D721Med (cell line): ENCODE measurements at places on chromosomes 11 and 22.

- no peak for DNase-seq
These were observed 272.3 kb downstream of the CTTN start for GRCh38 chr11:70670676-70671034.

DNA sequence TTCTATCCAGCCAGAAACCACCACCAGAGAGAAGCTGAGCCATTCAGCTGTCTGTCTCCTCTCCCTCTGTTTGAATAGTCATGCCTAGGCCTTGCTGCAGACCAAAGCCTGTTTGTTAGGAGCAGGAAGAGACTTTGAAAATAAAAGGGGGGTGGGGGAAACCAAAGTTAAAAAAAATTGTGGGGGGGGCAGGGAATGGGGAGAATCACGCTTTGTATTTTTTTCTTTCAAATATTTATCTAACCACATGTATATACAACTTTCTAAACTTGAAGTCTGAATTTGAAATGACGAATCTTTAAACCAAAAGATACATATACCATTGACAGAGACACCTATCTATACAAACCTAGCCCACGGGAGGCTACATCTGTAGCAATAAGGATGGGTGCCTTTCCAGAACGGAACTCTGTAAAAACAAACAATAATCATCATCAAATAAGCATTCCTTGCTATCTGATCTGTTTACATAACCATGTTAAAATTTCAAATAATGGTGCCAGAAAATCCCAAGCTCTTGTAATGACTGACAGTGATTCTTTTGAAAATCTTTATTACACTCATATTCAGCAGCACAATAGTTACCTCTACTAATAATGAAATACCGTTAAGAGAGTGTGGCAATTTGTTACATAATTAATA is 14.3 kb downstream of the DDX17 start:
- DNase-seq: no peak

DNA sequence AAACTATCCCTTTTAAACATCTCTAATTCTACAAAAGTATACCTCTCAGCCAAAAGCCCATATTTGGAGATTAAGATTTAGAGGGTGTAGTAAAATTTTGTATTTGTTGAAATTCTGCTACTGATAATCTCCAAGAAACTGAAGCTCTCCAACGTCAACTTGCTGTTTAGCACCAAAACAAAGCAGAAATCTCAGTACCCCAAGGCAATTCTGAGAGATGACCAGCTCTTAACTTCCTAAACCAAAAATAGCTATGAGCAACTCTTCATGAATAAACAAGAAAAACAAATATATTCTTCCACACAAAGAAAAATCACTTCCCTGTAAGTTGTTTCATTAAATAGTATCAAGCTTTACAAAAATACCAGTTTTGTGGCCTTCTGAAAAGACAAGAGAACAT is 13.3 kb downstream of the RRAS2 start:
- no peak for DNase-seq

DNA sequence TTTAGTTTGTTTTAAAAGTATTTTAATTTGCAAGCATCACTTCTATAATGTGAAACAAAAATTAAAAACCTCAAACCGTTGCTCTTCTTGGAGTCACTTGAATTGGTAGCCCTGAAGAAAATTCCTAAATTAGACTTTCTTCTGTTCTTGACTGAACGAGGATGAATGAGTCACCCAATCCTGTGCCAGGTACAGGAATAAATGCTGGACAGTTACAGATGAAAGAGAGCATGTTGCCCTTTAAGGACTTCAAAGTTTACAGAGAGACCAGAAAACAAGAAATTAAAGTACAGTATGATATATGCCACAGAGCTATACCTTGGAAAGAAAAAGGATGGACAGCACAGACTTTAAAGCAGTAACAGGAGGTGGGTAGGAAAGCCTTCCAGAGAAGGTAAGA is 41.3 kb upstream of the CXCR5 start:
- DNase-seq: no peak

DNA sequence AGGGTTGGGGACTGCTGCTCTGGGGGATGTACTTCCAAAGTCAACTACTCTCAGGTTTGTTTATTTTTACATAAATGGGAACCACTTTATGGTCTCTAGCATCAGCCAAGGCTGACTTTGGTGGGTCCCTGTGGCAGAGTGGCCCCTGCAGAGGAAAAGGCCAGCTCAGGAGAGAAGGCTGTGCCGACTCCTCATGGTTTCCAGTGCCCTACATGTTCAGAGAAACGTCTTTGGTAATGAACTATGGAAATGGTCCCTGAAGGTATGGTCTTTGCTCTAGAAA is 3.0 kb upstream of the ZDHHC8 start:
- no peak for DNase-seq

GRCh38 chr22:46192210-46192993 is 42.1 kb downstream of the PPARA start:
- DNase-seq: no peak

- DNase-seq: no peak
These were observed 3.6 kb downstream of the SYNGR1 start for GRCh38 chr22:39353346-39353745.

- DNase-seq: no peak
These were observed 1.4 kb downstream of the TAF10 start for GRCh38 chr11:6610591-6610990.

- no peak for DNase-seq
These were observed 14.2 kb downstream of the SLC22A12 start for GRCh38 chr11:64605244-64605560.

GRCh38 chr11:124222407-124222806 is 18.5 kb upstream of the OR8G1 start:
- no peak for DNase-seq

DNA sequence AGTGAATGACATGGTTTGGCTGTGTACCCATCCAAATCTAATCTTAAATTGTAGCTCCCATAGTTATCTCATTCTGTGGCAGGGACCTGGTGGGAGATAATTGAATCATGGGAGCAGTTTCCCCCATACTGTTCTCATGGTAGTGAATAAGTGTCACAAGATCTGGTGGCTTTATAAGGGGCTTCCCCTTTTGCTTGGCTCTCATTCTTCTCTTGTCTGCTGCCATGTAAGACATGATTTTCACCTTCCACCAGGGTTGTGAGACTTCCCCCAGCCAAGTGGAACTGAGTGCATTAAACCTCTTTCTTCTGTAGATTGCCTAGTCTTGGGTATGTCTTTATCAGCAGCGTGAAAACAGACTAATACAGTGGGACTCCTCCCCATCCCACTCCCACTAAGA is 11.1 kb downstream of the OR5A2 start:
- no peak for DNase-seq

- no peak for DNase-seq
These were observed 42.6 kb upstream of the ACCSL start for GRCh38 chr11:44005063-44005701.

DNA sequence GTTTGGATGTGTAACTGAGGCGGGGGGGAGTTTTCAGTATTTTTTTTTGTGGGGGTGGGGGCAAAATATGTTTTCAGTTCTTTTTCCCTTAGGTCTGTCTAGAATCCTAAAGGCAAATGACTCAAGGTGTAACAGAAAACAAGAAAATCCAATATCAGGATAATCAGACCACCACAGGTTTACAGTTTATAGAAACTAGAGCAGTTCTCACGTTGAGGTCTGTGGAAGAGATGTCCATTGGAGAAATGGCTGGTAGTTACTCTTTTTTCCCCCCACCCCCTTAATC is 2.3 kb downstream of the MALAT1 start:
- DNase-seq: no peak

- no peak for DNase-seq
These were observed 71.5 kb downstream of the FAT3 start for GRCh38 chr11:92296138-92296515.

GRCh38 chr11:36672815-36673450 is 74.9 kb upstream of the RAG2 start:
- no peak for DNase-seq

GRCh38 chr11:125342281-125342930 is 153.7 kb downstream of the FEZ1 start:
- no peak for DNase-seq

GRCh38 chr22:35352214-35353111 is 28.4 kb upstream of the HMOX1 start:
- no peak for DNase-seq

GRCh38 chr11:25597696-25598095 is 734.2 kb upstream of the ANO3 start:
- DNase-seq: no peak

- DNase-seq: no peak
These were observed 84.9 kb downstream of the CSNK2A3 start for GRCh38 chr11:11268119-11268518.

GRCh38 chr22:23789638-23790037 is 2.9 kb downstream of the SMARCB1 start:
- DNase-seq: no peak

DNA sequence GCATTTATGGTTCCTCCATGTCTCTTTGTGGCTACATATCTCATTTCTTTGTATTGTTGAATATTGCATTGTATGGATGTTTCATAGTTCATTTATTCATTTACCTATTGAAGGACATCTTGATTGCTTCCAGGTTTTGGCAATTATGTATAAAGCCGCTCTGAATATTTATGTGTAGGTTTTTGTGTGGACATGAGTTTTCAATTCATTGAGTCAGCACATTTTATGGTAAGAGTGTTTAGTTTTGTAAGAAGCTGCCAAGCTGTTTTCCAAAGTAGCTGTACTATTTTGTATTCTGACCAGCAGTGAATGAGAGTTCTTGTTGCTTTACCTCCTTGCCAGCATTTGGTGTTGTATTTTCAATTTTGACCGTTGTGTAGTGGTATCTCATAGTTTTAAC is 39.2 kb downstream of the KDM2A start:
- DNase-seq: no peak

- no peak for DNase-seq
These were observed 208.3 kb downstream of the CEP164 start for GRCh38 chr11:117535850-117536411.

- no peak for DNase-seq
These were observed 107.3 kb downstream of the FCHSD2 start for GRCh38 chr11:73034777-73035176.

DNA sequence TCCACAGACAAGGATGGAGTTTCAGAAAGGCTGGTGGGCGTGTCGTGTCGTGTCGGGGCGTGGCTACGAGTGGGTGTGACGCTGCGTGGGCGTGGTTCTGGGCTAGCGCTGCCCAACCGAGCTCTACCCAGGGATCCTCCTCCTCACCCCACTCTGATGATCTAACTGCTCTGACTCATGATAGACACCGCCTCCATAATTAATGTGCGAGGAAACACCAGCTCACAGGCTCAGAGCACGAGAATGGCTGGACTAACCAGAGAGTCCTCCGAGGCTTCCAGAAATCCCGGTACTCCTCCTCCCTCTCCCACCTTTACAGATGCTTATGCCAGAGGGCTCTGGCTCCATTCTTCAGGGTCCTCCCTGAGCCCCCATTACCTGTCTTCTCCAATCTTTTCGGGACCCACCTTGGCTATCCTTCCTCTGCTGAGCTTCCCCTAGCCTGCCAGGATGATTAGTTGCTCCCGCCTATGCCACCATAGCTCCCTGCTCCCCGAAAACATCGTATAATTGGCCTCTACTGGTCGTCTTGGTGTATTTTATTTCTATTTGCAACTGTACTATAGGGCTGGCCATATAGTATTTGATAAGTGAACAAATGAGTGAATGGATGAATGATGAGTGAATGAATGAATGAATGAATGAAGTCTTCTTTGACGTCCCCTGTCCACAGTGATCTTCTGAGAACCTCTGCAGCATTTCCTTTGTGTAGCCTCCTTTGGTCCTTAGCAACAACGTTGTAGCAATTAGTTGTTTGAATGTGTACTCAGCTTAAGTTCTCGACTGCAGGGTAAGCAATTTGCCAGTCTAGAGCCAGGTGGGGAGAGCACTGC is 21.7 kb downstream of the TMPRSS13 start:
- no peak for DNase-seq
